ENCODE measurements at places on chromosomes 5 and 9.

DNA sequence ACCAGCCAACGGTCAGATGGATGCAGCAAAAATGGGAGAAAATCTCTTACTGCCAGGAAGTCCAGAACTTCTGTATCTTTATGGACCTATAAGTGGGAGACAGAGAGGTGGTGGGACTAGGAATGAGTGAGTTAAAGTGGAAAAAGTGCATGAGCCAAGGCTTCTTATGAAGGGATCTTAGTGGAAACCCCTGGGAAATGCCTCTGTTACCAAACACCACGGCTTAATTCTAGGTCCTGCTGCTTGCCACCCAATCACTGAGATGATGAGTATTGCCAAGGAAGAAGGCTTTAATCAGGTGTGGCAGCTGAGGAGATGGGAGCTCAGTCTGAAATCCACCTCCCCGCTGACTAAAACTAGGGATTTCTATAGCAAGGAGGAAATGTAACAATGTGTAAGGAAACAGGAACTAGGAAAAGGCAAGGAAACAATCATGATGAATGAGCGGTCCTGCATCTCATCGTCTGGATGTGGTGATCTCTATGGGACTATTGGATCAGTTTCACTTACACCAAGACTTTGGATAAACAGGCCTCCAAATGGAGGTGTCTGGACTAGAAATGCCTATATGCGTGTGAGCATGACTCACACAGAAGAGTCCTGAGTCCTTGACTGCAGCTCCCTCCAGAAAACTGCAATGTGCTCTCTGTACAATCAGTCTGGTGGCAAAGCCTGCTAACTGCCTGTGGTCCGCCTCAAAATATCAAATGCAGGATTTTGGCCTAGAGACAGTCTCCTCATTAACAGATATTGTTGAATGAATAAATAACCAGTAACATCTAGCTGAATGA is 98.2 kb upstream of the PRR16 start:
- no peak for DNase-seq

DNA sequence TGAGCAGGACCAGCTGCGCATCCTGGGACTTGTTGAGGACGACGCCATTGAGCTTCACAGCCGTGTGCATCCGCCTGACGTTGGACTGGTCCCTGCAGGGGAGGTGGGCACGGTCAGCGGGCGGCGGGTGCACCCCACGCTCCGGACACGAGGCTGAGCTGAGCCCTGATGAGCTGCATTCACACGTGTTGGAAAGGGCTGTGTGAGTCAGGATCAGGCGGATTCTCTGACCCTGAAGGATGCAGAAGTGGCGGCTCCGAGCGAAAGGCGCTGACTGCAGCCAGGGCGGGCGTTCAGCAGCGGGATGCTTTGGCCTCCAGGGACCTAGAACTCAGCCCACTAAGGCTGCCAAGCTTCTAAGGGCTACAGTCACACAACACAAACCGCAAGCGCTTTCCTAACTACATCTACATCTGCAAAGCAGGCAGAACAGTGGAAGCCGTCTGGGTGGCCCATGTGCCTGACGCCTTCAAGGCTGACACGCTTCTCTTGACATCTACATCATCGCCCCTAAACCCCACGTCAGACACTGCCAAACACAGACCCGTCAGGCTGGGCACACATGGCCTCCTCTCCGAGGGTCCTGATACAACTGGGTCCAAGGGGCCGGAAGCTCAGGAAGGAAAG is 44.9 kb downstream of the NKD2 start:
- DNase-seq: no peak

DNA sequence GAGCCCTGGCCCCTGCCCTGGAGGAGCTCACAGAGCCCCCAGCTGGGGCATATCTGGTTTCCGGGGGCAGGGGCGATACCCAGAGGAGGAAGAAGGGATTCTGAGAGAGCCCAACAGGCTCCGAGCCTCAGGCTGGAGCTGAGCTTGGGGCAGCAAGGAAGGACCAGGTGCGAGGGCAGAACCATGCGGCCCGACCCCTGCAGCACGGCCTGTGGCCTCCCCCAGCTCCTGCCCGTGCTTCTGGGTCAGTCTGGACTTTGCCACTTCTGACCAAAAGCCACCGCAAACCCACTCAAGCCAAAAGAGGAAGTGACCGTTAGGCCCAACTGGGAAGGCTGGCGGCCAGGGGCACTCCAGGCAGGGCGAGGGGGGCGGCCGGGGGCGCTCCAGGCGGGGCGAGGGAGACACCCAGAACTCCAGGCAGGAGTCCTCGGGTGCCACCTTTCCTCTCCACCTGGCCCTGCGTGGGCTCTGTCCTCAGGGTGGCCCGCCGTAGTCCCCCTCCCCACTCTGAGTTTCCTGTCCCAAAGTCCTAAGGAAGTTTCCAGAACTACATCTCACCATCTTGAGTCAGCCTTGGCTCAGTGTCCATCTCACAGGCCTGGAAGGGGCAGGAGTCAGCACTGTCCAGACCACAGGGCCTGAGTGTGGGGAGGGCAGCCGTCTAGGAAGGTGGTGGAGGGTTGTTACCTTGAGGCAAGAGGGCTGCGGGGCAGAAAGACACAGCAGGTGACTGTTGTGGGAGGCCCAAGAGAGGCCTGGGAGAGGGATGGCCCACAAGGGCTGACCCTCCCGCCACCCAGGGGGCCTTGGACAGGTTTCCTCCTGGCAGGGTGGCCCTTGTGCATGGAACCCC is 946 bp upstream of the LTC4S start:
- no peak for DNase-seq

DNA sequence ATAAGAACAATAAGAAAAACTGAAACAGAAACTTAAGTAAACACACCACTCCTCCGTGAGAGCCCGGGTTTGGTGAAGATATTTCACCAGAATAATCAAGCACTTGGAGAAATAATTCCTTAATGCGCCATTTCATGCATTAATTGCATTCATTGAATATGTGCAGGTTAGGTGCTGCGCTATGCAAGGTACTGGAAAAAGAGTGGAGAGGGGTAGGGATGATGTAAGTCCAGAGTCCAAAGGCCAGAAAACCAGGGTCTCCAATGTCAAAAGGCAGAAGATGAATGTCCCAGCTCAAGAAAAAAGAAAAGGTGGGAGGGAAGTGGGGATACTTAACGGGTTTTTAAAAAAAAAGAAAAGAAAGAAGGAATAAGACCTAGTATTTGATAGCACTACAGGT is 669 bp upstream of the ZFP37 start:
- no peak for DNase-seq

DNA sequence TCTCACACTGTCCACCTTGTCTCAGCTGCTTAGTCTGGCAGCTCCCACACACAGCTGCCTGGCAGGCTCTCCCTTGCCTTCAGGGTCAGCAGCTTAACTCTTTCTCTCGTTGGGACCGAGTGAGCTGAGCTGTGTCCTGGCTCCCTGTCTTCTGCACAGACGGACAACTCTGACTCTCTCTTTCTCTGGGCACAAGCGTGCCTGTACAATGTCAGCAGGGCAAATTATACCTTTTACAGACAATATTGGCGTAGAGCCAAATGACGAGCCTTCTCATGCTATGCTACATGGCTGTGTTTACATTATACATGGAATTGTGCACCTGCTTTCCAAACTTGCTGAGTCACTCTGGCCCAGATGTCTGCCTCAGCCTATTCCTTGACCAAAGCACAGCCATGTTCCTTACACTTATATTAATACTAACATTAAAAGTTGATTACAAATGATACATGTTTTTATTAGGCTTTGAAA is 188.6 kb downstream of the CYLC2 start:
- no peak for DNase-seq
